NCI-H345 (cell line): ENCODE measurements at places on chromosomes 3 and 15.
A peak's percentile ranks its signal among the peaks of the same experiment; 100 is the strongest.

DNA sequence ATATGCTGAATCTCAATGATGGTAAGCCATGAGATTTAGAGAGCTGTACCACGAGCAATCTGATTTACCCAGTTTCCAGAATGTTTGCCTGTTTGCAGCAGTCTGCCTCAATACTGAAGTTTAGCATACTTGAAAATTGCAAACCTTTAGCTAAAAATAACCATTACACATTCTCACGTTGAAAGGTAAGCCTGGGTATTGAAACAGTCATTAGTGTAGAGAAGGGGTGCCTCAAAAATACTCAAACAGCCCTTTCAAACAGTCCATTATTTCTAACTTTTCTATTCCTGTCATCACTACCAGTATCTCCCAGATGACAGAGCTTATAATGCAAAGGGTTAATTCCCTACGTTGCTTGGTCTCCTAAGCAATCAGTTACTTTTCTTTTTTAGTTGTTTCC, 111.8 kb upstream of the MBNL1 start:
- DNase-seq, result no peak

DNA sequence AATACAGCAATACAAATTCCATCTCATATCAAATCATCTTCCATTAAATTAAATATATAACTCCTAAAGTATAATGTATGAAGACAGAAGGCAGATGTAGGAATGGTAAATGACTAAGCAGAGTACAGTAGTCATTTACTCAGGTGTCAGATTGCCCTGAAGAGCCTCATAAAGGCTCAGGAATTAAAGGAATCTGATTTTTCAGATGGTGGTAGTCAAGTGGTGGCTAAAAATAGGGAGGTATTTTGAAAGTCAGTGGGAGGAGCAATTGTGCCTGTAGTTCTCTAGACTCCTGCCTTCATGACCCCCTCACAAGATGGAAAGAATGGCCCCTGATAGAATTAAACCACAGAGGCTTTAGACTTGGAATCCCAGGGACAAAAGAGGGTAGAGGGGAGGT, 142.7 kb upstream of the SYNPR start:
- no peak for DNase-seq

DNA sequence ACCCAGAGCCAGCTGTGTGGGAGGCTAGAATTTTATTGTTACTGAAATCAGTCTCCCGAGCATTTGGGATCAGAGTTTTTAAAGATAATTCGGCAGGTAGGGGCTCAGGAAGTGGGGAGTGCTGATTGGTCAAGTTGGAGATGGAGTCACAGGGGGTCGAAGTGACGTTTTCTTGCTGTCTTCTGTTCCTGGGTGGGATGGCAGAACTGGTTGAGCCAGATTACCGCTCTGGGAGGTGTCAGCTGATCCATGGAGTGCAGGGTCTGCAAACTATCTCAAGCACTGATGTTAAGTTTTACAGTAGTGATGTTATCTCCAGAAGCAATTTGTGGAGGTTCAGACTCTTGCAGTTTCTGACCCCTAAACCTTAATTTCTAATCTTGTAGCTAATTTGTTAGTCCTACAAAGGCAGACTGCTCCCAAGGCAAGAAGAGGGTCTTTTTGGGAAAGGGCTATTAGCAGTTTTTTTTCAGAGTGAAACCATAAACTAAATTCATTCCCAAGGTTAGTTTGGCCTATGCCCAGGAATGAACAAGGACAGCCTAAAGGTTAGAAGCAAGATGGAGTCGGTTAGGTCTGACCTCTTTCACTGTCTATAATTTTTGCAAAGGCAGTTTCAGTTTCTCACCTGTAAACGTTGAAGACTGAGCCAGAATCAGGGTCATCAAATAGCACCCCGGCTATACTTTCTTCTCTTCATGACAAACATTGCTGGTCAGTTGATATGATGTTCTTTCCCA, 28.2 kb downstream of the FLNB start:
- DNase-seq, result no peak

- no peak for DNase-seq
These were observed 16.9 kb downstream of the POPDC2 start for GRCh38 chr3:119643528-119643927.

GRCh38 chr3:192727032-192727847, at the start of gene FGF12:
Gene FGF12, minus strand, starts transcription at chr3:192727541.
- DNase-seq, result peak; percentile 95

GRCh38 chr3:111303760-111304159, 232.1 kb downstream of the NECTIN3 start:
- DNase-seq, result no peak

GRCh38 chr15:63801171-63801570, 32.6 kb downstream of the HERC1 start:
- no peak for DNase-seq

- DNase-seq, result no peak
These were observed 25.2 kb downstream of the RAB5A start for GRCh38 chr3:19972054-19972453.

- no peak for DNase-seq
These were observed 218.4 kb downstream of the ABHD5 start for GRCh38 chr3:43909149-43909548.

GRCh38 chr3:150736903-150737832, 25.8 kb downstream of the SIAH2 start:
- no peak for DNase-seq

DNA sequence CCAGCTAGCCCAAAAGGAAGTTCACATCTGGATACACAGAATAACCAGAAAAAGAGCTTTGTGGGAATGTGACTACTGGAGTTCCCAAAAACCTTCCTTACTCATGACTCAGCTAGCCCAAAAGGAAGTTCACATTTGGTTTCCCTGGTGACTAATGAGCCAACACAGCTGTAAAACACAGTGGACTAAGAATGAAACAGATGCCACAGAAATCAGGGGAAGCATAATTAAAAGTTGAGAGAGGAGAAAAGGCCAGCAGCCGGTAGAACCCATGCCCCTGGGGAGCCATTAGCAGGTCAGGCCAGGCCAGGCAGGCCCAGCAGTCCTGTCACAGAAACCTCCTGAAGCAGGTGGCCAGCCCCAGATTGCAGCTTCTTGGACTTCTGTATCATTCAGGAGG, 130.3 kb downstream of the GHSR start:
- DNase-seq, result no peak

DNA sequence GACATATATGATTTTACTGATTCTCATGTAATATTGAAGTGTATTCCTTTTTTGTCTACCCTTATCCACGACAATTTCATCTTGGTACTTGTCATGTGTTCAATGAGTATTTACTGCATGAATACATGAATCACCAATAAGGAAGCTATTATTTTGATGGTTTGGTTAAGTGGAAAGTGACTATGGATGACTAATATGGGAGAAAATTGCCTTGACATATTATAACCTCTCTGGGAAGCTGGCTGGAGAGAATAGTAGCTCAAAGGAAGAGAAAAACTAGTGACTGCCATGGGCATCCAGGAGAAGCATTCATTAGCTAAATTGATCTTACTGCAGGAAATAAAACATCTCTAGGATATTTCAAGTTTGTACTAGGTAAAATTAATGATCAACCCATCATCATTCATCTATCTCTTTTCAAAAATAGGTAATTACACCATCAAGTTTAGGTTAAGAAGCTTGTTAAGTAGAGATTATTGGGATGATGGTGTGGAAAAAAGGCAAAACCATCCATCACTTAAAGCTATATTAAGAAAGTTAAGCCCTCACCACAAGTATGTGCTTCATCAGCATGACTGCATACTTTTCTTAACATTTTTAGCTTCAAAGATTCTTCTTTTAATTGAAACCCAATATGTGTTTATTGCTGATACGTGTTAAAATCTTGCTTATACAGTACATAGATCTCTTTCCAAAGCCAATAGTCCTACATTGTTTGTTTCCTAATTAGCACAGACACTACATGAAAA, 455.2 kb upstream of the ARPP21 start:
- DNase-seq, result no peak

GRCh38 chr3:35194666-35195065, 444.7 kb upstream of the ARPP21 start:
- no peak for DNase-seq

GRCh38 chr3:15513810-15514662, 7.5 kb downstream of the COLQ start:
- DNase-seq, result no peak

- DNase-seq, result peak; percentile 11
These were observed 172.7 kb downstream of the WDR72 start for GRCh38 chr15:53586799-53587198.

GRCh38 chr3:2993736-2994135, 116.4 kb downstream of the IL5RA start:
- DNase-seq, result no peak

- no peak for DNase-seq
These were observed 17.6 kb downstream of the CYFIP1 start for GRCh38 chr15:22962611-22963010.

DNA sequence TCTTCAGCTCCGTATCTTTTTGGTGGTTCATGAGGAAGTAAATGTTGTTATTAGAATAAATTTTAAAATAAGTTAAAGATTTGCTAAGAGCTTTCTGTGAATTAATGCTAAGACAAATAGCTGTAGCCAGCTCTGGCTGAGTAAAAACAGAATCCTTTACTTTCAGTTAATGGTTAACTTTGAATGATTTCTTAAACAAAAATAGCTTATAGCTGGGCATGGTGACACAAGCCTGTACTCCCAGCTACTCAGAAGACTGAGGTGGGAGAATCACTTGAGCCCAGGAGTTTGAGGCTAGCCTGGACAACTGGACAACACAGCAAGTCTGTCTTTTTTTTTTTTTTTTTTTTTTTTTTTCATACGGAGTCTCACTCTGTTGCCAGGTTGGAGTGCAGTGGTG, 25.0 kb downstream of the TCAIM start:
- DNase-seq, result no peak

DNA sequence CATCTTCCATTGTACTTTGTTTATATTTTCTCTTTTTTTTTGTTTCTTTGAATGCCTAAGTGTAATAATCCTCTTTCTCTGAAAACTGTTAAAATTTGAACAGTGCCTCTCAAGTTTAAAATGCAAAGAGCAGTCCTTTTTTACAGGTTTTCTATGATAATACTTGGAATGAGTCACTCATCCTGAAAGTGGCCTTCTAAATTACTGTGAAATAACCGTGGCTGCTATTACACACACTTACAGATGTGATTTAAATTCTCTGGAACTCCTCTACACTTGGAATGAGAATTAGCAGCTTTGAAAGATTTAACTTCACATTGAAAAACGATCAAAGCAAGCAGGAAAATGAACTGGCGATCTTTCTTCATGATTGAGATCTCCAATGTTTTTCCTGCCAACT, 105.9 kb downstream of the ROBO1 start:
- DNase-seq, result no peak

DNA sequence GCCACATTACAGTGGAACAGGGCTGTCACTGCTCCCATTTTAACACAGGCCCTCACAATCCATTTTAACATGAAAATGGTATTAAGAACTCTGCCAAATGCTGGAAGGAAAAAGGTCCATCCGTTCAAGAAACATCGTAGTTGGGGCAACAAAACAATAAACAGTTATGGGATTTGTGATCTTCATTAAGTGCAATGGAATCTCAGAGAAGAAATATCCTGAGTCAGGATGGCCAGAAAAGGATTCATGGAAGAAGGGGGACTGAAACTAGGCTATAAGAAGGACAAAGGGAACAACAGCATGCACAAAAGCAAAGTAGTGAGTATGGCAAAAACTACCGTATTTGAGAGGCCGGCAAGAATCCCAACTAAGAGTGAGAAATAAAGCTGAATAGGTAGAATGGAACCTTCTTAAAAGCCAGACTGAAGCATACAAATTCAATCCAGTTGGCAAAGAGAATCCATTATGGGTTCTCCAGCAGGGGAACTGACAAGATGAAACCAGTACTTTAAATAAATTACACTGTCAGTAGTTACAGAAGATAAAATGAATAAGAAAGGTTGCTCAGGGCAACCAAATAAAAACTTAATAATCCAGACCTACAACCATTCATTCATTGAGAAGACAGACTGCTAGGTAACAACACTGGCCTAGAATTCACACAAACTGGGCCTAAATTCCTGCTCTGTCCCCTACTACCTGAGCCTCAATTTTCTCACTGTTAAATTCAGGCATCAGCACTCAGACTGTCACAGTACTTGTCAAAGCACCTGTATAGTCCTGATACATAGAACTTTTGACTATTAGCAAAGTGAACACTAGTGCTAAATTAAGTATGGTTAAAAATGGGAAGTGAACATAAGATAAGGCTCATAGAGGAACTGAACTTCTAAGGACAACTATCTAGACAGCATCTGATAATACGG, 6.3 kb downstream of the TBL1XR1 start:
- no peak for DNase-seq
